ENCODE measurements at places on chromosomes 12 and 14.

DNA sequence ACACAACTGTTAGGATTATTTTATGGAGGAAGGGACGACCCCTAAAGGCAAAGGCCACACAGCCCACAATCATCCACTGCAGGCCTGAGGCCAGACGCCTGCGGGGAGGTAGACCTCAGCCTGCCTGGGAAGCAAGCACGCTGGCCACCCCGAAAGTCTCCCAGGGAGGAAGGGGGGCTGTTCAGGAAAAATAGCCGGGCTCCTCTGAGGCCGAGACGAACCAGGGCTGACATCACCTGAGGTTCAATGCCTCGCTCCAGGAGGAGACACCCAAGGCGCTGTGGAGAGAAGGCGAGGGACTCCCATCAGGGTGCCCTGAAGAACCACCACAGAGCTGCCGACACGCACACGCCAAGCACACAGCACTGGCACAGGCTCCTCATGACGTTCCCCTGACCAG, 127.4 kb downstream of the PIWIL1 start:
- no peak for DNase-seq

DNA sequence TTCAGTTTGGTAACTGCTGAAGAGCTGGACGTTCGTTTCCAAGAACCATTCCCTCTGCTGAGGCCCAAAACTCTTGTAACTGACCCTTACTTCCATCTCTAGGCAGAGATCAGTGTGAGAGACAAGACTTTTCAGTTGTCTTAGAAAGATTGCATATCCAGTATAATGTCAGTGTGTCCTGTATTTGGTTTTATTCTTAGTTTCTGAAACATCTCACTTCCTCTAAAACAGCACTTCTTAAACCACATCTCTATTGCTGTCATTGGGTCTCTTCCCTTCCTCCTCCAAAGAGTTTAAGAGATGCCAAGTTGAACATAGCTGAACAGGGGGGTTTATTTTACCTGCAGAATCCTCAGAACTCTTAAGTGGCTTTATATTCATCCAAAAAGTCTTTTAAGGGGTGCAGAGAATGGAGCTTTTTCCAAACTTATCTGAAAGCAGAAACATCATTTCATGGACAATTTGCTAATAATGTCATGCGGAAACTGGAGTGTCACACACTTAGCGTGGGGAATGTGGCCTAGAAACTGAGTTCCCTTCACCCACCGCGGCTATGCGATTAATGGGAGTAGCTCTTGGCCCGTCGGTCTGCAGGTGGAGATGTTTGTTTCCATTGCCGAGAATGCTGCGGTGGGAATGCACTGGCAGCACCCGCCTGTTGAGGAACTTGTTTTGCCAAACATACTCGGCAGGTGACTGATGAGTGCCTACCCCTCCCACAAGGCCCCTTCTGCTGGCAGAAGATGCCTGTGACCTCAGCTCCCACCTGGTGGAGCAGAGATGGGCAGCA, 148.2 kb downstream of the ADGRD1 start:
- no peak for DNase-seq

DNA sequence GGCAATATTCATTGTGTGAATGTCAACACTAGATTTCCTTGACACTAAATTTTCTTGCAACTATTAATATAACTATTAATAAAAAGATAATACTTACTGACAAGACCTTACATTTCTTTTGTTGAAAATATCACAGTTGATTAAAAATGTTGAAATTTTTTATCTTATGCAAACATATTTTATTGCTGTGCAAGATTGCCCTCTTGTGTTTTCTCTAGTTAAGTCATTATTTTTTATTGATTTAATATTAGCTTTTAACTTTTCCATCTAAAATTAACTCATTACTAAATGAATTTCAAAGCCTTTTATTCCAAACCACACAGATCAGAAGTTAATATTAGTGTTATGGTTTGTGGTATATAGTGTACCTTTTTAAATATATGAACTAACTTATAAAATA, 11.7 kb upstream of the NAA30 start:
- no peak for DNase-seq

GRCh38 chr12:91567100-91567485, 384.5 kb upstream of the DCN start:
- DNase-seq = no peak

GRCh38 chr14:93955850-93956481, 20.4 kb downstream of the ASB2 start:
- no peak for DNase-seq

DNA sequence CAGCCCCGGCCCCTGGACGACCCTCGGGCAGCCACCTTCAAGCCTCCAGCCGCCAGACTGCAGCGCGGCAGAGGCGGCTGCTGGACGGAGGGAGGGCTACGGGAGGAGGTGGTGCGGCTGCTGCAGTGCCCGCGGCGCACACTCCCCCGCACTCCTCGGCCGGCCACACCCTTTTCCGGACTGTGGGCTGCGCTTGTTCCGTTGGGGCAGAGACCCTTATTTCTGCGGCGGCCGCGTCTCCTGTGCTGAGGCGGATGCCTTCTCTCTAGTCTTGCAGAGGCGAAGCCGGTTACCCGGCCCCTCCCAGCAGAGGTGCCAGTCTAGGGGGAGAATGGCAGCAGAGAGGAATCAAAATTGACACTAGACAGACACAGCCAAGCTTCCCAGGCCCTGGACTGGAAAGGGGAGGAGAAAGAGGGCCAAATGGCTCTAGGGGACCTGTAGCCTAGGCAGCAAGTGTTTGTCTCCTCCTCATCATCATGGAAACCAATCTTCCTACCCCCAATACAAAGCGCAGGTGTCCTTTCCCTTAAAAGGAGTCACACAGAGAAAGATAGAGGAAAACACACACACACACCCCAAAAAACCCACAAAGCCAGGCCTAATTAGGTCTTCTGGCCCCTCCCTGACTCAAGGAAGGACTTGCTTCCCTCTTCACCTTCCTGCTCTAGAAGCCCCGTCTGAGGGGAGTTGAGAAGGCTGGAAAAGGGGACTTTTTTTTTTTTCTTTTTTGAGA, 1.3 kb downstream of the ESYT1 start:
- DNase-seq = no peak

DNA sequence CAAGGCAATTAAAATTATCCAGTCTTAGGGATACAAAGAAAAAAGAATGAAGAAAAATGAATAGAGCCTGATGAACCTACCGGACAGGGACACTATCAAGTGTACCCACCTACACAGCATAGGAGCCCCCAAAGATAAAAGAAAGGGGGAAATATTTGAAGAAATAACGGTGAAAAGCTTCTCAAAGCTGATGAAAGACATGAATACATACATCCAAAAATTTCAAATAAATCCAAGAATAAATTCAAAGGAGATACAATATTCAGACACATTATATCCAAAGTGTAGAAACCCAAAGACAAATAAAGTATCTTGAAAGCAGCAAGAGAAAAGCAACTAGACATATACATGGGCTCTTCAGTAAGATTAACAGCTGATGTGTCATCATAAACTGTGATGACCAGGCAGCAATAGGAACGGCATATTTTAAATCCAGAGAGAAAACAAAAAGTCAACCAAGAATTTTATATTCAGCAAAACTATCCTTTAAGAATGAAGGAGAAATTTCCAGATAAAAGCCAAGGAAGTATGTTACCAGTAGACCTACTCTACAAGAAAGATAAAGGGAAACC, 56.0 kb downstream of the CDK17 start:
- no peak for DNase-seq

- DNase-seq = no peak
These were observed 22.5 kb downstream of the MAP3K12 start for GRCh38 chr12:53476769-53477209.

DNA sequence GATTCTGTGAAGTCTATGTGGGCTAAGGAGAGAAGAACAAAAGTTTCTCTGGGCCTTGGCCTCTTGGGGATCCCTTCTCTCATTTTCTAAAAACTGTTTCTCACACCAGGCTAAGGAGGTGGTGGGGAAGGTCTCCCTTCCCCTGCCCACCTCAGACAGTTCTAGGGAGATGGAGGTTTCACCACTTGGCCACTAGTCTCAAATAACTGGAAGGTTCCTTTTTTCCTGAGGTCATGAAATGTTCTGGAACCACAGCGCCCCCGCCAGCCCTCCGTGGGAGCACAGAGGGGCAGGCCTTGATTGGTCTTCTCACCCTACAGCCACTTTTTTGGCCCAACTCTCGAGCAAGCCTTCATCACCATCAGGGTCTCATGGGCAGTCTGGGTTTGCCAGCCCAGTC, 12.6 kb downstream of the C12orf43 start:
- DNase-seq = no peak

DNA sequence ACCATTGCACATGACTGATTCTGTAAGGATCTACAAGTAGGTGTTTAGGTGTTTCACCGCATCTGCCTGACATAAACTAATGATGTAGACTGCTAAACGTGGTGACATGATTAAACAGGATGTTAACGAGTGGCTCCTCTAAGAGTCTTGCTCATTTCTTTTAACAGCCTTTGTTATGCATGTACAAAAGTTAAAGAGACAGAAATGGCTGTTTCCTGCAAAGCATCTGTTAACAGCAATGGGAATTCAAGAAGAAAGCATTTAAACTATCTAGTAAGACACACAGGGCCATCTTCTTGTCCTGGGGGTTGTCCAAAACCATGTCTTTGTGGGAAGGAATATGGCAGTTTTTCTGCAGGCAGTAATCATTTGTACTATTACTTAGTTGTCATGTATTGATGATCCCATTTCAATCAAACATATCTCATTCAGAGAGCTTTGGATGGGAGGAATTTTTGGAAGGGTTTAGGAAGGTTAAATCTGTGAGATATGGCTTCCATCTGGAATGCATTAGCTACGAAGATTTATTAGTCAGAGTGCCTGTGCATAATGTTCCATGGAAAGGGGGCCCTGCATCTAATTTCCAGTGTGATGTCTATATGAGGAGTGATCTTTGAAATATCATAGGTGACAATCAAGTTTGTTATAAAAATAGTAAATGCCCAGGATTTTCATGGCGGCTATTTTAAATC, 495.1 kb downstream of the EGLN3 start:
- no peak for DNase-seq

DNA sequence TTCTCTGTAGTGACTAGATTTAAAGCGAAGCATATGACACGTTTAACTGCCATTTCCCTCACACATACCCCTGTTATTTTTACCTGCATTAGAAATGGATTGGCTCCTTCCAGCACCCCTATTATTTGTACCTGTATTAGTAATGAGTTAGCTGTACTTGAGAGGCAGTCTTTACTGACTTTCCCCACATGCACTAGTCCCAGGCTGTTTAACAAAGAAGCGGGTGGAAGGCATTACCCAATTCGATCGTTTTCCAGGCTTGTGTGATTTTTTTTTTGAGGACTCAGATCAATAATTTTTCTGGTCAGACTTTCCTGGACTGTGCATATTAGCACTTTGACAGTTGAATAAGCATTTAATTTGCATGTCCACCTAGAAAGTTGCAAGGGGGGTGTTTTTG, 46.4 kb downstream of the RAD52 start:
- no peak for DNase-seq

GRCh38 chr12:69388371-69388770, 28.8 kb downstream of the YEATS4 start:
- no peak for DNase-seq

DNA sequence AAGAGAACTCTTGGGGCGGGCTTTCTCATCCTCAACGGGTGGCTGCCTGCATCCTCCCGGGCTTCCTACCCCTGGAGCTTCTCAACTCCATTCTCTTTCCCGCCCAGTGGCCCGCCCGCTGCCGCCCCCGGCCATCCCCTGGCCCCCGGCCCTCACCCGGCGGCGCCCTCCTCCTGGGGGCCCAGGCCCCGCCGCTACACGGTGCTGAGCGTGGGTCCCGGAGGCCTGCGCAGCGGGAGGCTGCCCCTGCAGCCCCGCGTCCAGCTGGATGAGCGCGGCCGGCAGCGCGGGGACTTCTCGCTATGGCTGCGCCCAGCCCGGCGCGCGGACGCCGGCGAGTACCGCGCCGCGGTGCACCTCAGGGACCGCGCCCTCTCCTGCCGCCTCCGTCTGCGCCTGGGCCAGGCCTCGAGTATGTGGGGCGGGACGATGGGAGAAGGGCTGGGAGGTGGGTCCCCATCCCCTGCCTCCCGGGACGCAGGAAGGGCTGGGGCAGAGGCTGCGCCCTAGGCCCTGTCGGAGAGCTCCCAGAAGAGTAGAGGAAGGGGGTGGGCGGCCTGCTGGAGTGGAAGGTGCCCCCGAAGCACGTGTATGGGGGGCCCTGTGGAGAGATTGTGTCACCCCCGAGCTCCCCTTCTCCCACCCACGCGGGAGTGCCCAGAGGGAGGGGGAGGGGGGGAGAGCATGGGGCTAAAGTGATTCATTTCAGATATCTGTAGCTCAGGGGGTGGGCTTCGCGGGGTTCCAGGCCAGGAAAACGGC, 1.5 kb downstream of the LAG3 start:
- DNase-seq = no peak

GRCh38 chr12:50626026-50626425, 121.2 kb downstream of the DIP2B start:
- no peak for DNase-seq

DNA sequence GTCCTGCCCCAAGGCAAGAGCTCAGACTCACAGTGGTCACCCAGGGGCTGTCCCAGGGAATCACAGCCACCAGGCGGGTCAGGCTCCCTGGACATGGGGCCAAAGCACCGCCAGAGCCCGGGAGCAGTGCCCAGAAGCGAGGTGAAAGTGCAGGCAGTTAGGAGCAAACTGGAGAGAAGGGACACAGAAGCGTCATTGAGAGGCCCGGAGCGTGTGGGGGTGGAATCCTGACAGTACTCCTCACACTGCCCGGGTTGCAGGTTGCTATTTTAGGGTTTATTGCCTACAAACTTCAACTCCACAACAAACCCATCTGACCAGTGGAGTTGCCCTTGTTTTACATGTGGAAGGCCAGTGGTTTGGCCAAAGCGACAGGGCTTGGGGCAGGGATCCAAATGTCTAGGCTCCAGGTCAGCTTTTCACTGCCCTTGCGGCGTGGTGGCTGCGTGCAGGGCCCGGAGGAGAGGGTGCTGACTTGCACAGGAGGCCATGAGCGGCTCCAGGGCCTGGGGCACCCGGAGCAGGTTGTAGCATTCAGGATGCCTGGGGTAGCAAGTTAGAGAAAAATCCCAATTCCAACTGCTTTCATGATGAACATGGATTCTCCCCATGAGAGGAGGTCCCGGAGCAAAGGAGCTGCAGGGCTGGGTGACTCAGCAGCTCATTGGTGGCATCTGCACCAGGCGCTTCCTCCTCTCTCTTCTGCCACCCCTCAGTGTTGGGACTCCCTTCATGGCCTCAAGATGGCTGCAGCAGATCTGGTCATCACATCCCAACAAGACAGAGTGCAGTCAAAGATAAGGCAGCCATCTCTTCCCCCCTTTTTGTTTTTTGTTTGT, 112.3 kb upstream of the NCOR2 start:
- no peak for DNase-seq

GRCh38 chr14:81453166-81453766, 53.1 kb upstream of the STON2 start:
- DNase-seq = peak; percentile 19

- no peak for DNase-seq
These were observed 22.7 kb upstream of the DHRS2 start for GRCh38 chr14:23613242-23614070.

- no peak for DNase-seq
These were observed 25.2 kb downstream of the POLE start for GRCh38 chr12:132661972-132662371.
